ENCODE measurements at places on chromosomes 7 and 10.

DNA sequence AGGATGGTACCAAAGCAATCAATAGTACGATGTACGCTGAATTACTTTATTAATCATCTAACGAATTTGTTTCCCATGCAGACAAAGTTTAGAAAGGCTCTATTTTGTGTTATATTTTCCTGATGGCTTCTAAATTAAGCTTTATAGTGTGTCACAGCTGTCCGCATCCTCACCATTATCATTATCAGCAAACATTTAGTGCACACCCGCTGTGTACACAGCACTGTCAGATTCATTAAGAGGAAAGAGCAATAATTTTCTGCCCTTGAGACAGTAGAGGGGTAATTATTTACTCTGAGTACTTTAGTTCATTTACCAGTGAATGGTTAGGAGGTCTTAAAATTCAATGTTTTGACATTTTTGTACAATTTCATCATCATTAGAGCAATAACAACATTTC lies 233.3 kb upstream of the PTPRZ1 start:
- no peak for DNase-seq

GRCh38 chr7:51011710-51012350 lies 229.1 kb upstream of the GRB10 start:
- DNase-seq = no peak

GRCh38 chr10:5606321-5606720 lies 60.1 kb downstream of the ASB13 start:
- DNase-seq = no peak

DNA sequence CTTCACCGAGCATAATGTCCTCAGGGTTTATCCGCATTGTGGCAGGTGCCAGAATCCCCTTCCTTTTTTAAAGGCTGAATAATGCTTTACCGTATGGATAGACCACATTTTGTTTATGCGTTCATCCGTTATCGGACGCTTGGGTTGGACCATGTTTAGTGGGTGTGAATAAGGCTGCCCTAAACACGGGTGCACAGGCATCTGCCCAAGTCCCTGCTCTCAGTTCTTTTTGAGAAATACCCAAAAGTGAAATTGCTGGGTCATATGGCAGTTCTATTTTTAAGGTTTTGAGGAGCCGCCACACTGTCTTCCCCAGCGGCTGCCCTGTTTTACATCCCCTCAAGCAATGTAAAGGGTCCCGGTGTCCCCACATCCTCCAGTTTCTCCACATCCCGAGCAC lies 121.6 kb downstream of the DYNC2I1 start:
- DNase-seq = no peak

GRCh38 chr10:114260366-114260765 lies 21.3 kb downstream of the VWA2 start:
- DNase-seq = no peak

DNA sequence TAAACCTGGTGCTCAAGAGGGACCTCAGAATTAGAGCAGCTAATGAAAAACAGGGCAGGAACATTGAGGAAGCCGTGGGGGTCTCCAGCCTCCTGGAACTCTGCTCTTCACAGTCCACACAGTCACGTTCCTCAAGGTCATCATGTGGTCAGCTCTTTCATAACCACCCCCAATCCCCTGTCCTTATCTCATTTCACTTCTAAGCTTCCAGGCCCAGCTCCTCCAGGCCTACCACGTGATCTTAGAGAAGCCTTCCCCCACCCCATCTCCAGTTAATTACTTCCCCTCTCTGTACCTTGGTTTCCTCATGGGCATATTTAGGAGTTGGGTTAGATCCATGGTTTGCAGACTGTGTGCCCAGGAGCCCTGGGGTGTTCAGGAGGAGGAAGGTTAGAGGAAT lies 106.4 kb upstream of the TCF7L2 start:
- DNase-seq = no peak

DNA sequence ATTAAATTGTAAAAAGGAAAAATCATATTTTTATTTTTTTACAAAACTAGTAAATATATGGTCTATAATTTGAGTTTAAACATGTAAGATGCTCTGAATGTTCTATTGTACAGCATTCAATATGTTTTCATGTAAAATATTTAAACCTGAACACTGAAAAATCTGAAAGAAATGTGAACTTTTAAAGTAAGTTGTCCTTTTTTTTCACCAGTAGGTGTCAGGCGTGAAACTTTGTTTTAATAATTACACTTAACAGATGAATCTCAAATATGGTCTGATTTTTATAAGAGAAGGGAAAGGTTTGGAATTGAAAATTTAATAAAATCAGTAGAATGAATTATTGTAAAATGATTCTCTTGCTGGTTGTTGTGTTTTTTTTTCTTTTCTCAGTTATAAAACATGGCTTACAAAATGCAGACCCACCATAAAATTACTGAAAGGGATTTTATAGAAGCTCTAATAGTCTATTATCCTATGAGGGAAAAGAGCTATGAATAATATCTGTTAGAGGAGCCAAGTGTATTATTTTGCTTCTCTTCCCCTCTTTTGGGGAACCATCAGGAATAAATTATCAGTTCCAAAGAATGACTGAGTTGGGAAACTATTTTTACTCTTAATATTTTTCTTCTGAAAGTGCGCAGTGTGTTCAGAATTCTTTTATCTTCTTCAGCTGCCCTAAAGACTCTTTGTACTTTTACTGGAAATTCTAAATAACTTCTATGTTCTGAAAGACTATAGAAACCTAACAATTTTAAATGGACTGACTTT lies 217.7 kb upstream of the FZD1 start:
- DNase-seq = no peak

DNA sequence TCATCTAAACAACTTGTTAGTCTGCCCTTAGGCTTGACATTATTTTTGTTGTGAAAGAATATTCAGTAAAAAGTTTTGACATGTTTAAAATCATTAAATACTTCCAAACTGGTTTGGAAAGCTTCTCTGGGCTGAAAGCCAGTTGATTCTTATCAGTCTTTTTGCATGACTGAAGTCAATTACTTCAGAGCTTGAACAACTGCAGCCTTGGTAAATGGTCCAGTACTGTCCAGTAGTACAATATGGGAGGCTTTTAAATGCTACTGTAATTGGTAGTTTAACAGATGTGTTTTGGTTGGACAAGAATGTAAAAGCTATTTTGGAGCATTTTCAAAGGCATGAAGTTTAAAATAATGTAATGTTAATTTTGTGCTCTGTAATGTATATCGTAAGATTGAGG lies 103.4 kb downstream of the SDK1 start:
- no peak for DNase-seq

DNA sequence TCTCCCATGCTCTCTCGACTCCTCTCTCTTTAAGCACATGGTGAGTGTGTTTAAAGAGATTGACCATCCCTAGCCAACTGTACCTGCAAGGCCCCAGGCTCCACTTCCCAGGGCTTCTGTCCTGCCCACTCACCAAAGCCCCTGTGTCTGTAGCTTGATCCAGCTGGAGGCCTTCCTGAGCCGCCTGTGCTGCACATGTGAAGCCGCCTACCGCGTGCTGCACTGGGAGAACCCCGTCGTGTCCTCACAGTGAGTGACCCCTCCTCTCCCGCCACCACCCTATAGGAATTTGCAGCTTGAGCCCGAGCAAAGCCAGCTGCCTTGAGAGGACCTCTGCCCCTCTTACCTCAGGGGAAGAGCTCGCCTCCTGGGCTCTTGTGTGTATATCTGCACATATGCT lies 11.2 kb downstream of the ZFYVE27 start:
- no peak for DNase-seq

Measured in NCI-H2029 (cell line).